ENCODE measurements at places on chromosomes 2 and 18.

- no peak for DNase-seq
These were observed 6.9 kb upstream of the POLR2D start for GRCh38 chr2:127864877-127865276.

DNA sequence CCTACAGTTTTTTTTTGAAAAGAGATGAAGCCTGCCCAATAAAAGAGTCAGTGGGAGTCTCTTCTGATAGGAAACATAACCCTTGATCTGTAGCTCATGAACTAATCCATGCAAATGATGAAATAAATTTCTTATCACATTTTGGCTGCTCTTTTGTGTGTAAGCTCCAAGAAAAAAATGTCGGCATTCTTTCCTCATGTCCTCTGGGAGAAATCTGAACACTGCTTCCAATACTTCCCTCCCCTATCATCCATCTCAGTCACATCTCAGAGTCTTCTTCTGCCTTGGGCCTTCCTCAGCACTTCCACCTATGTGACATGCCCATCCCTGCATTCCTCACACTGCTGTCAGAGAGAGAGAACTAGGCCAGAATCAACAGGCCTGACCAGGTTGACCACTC is 395.7 kb upstream of the ST6GAL2 start:
- no peak for DNase-seq

- no peak for DNase-seq
These were observed 258.6 kb downstream of the TNS1 start for GRCh38 chr2:217743966-217744761.

GRCh38 chr2:63648632-63649031 is 59.9 kb downstream of the MDH1 start:
- no peak for DNase-seq

DNA sequence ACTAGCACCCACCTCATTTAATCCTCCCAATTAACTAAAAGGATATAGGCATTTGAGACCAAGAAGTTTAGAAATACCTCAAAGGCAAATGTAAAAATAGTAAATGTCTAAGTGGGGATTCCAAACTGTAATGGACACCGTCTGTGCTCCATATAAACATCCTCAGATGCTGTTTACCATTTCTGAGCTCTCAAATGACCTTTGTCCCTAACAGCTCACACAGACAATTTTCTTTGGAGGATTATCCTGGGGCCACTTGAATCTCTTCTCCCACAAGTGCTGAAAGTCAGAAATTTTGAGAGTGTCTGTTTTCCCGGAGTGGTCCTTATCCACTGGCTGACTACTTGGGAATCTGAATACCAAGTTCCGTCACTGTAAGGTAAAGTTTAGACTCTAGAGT is 1418.9 kb downstream of the LRP1B start:
- DNase-seq, result no peak

DNA sequence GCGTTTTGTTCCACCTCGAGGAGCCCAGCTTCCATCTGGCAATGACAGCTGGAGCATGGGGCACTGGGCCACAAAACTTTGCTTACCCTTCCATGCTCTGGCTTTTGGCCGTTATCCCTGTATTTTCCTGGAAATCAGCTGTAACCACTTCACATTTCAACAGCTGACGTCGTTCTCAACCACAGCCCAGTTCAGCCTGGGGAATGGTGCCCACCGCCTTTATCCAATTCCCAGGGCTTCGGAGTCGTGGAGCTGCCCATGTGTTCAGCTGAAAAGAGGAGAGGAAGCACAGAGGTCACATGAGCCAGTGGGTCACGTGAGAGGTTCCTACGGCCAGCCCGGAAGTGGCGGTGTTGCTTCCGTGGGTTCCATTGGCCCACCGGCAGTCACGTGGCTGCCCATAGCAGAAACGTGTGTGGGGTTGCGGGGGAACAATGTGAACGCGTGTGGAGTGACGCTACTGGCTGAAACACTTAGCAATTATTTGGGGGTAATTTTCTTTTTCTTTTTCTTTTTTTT is 16.7 kb upstream of the EDAR start:
- DNase-seq, result no peak

DNA sequence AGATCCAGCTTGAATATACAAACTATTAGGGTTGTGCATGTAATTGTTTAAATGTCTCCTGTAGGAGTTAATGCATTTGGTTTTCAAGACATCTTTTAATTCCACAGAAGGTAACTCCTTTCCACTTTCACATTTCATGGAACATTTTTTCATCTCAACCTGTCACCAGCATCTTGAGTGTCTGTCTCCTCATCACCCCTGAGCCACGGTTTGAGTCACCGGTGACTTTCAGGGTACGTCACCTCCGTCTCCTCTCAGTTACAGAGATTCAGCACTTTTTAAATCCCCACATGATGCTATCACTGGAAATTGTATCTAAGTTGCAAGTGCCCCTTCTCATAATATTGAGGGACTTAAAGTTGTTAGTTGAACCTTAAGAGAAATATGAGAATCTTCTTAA is 25.3 kb downstream of the GPR55 start:
- DNase-seq, result no peak

- DNase-seq, result no peak
These were observed 21.6 kb upstream of the CREG2 start for GRCh38 chr2:101408925-101409324.

DNA sequence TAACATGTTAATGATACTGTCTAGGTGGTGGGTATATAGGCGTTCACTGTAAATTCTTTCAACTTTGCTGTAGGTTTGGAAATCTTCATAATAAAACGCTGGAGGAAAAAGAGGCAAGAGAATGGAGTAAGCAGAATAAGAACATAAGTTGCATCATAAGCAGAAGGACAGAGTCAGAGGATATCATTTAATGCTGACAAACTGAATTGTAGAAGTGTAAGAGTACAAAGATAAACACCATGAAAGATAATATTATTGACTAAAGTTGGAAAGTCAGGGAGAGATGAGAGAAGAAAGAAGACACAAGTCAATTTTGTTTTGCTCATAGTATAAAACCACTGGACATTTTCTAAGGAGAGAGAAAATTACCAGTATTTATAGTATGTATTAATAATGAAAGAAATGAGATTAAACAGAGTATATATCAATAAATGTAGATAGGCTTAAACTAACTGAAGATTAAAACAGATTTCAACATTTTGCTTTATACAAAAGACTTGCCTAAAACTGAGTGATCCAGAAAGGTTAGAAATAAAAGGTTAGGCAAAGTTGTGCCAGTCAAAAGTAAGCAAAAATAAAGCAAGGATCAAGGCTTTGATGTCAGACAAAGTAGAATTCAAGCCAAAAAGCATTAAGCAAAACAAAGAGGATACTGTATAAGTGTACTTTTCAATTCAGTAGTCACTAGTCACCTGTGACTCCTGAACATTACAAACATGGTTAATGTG is 42.4 kb upstream of the VIT start:
- DNase-seq, result no peak

- no peak for DNase-seq
These were observed 41.1 kb downstream of the CDC42EP3 start for GRCh38 chr2:37630301-37630700.

DNA sequence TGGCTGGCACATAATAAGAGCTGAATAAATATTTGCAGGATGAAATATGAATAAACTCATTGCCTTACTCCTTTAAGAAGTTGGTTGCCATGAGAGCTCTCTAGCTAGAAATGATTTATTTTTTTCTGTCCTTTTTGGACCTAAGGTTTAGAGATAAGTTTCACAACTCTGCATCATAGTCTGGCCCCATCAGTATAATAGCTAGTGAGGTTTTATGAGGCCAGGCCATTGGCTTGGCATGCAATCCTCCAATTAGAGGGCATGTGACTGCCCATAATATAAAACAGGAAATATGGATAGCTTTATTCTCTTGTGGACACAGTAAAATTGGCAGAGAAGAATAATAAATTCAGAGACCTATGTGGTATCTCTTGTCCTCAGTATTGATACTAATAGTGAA is 26.2 kb upstream of the INSIG2 start:
- DNase-seq, result no peak

GRCh38 chr2:238848691-238848975 is 748 bp downstream of the TWIST2 start:
- no peak for DNase-seq

- DNase-seq, result no peak
These were observed 367.0 kb downstream of the NR4A2 start for GRCh38 chr2:155965415-155966063.

- DNase-seq, result peak; percentile 59
These were observed 15.2 kb downstream of the FBXO41 start for GRCh38 chr2:73268830-73269685.

GRCh38 chr18:77461062-77461688 is 211.5 kb downstream of the GALR1 start:
- no peak for DNase-seq

DNA sequence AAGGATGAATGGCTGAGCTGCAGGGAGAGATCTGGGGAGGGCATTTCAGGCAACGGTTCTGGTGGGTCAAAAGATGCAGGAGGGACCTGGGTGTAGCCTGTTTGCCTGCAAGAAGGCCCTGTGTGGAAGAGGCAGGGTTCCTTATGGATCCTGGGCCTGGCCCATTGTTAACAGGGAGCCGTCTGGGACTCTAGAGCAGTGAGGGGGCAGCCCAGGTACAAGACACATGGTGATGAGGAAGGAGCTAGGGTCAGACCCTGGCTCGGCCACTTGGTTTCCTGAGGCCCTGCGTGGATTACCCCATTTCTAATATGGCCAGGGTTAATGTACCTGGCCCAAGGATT is 124.9 kb downstream of the GLI2 start:
- no peak for DNase-seq

DNA sequence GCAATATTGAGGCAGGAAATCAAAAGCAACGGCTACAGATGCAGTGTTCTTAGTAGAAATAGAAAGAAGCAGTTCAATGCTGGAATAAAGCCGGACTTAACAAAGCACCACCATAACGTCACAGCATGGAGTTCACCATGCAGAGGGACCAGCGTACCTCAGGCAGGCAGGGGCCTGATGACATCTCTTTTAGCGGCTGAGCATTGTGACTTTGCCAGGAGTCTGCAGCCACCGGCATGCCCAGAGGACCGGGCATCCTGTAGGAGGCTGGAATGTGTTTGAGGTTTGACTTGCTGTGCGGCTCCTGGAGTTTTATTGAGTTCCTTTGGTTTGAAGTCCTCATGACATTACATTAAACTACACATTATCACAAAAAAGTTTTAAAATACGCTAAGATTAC is 139.8 kb downstream of the UXS1 start:
- DNase-seq, result no peak

DNA sequence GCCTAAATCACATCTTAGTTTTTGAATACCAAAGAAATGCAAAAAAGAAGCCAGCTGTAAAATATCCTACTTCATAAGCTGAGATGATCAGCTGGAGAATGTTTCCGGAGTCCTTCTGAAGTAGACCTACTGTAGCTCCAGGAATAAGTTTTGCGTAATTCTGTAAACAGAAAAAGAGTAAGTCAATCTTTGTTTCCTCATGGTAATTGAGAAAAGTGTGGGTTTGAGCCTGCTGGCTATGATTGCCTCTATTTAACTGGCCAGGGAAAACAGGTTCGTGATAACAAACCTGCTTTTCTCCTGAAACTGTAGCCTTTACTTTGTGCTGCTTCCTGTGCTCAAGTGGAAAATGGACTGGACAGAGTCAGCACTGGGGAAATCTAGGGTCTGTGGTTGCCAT is 58.2 kb downstream of the ITGB6 start:
- DNase-seq, result no peak

All from activated CD8-positive, alpha-beta memory T cell treated with anti-CD3 and anti-CD28 coated beads for 1 hour (primary cell).